ENCODE measurements at places on chromosomes 12 and 14. TPM values are rescaled to one million over a fixed set of nuclear protein-coding genes. Genes with fewer than 3 reads are reported as not detected.

Gene CD163
- polyA plus RNA-seq: 17.3 TPM

Gene SLC10A1
- not detected for polyA plus RNA-seq

Gene SLC2A13
- 1.9 TPM for polyA plus RNA-seq

Gene CDH24
- polyA plus RNA-seq: 2.8 TPM

Gene ZFP36L1
- polyA plus RNA-seq: 21.2 TPM

Gene BDKRB1
- polyA plus RNA-seq: 0.08 TPM

Gene C12orf54
- not detected for polyA plus RNA-seq

- H3K4me3 ChIP-seq: peak overlapping the region; percentile 25
- no peaks in the 10 kb centered on the region for H3K36me3 ChIP-seq
- DNase-seq: peak; percentile 67
- H3K27ac ChIP-seq: peak overlapping the region; percentile 62
Observed at GRCh38 chr14:105060751-105061427, 4.3 kb downstream of the GPR132 start.

GRCh38 chr12:111578276-111578970 is 20.7 kb downstream of the ATXN2 start:
- no peak for DNase-seq
- H3K4me1 ChIP-seq: peaks cover 16% of the 10 kb centered on the region
- no peaks in the 10 kb centered on the region for H3K27me3 ChIP-seq
- no peak overlapping the region for H3K4me3 ChIP-seq
- H3K27ac ChIP-seq: no peak overlapping the region
- H3K36me3 ChIP-seq: peaks cover 6% of the 10 kb centered on the region

- H3K4me3 ChIP-seq: no peak overlapping the region
- peaks cover 17% of the 10 kb centered on the region for H3K4me1 ChIP-seq
- no peak overlapping the region for H3K27ac ChIP-seq
- no peaks in the 10 kb centered on the region for H3K27me3 ChIP-seq
Observed at GRCh38 chr12:106282457-106283097, 20.0 kb upstream of the TCP11L2 start.

DNA sequence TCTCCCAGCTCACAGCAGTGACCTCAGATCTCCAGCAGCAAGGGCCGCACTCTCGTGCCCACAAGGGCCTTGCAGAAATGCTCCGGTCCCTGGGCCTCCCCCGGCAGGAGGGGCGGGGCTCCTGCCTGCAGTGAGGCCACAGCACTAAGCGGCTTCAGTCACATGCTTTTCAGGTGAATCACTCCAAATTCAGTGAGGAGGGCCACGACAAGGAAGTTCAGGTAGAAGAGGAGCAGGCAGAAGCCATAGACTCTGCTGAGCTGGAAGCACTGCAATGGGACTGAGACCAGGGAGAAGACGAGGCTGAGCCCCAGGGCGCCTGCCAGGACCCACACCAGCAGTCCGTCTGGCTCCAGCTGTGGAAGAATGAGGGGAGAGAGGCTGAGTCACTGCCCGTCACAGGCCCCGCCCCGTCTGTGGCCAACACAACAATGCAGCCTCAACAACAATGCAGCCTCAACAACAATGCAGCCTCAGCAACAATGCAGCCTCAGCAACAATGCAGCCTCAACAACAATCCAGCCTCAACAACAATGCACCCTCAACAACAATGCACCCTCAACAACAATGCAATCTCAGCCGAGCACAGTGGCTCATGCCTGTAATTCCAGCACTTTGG is 35.2 kb downstream of the SLC8B1 start:
- H3K36me3 ChIP-seq: no peaks in the 10 kb centered on the region
- no peak overlapping the region for H3K4me3 ChIP-seq
- peak overlapping the region; percentile 77 for H3K27ac ChIP-seq

DNA sequence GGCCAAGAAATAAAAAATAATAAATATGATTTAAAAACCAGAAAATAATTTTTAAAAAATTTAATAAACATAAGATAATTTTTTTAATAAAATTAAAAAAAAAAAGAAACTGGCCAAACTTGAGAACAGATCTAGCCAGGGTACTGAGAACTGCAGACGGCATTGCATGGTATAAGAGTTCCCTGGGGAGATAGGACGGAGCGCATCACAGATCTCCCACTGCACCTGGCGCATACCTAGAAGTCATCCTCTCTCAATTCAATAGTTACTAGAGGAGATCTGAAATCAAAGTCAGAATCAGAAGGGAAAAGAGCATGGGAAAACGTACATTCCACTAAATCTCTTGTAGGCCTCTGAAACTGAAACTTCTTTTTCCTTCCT is 58.9 kb upstream of the BCL2L14 start:
- H3K36me3 ChIP-seq: no peaks in the 10 kb centered on the region
- H3K4me3 ChIP-seq: no peak overlapping the region
- H3K27ac ChIP-seq: no peak overlapping the region
- no peak for DNase-seq
- peaks cover 9% of the 10 kb centered on the region for H3K4me1 ChIP-seq

DNA sequence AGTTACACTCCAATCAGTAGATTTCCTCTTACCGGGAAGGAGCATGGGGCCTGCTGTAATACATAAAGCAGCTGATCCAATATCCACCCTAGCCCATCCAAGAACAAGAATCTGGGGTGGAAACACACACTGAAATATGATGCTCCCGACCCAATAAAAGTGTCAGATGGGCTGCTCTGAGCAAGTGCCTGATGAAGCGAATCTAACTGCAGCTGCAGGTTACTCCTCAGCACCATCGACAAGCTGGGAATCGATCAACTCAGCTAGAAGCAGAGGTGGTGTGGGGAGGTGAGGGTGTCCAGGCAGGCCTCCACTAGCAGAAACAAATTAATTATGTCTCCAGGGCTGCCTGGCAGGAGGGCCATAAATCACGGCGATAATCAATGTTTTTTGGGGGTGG is 64.0 kb upstream of the WSCD2 start:
- no peak overlapping the region for H3K4me3 ChIP-seq
- no peak for DNase-seq
- H3K27ac ChIP-seq: no peak overlapping the region
- H3K36me3 ChIP-seq: no peaks in the 10 kb centered on the region
- no peaks in the 10 kb centered on the region for H3K4me1 ChIP-seq

- no peaks in the 10 kb centered on the region for H3K27me3 ChIP-seq
- H3K4me1 ChIP-seq: no peaks in the 10 kb centered on the region
- H3K4me3 ChIP-seq: no peak overlapping the region
- no peak overlapping the region for H3K27ac ChIP-seq
- DNase-seq: no peak
Observed at GRCh38 chr12:125089083-125089482, 23.8 kb downstream of the AACS start.

GRCh38 chr12:111437816-111438454 is 32.2 kb downstream of the SH2B3 start:
- peak overlapping the region; percentile 94 for H3K27ac ChIP-seq
- DNase-seq: peak; percentile 64
- no peak overlapping the region for H3K4me3 ChIP-seq
- no peaks in the 10 kb centered on the region for H3K36me3 ChIP-seq
- H3K27me3 ChIP-seq: no peaks in the 10 kb centered on the region

DNA sequence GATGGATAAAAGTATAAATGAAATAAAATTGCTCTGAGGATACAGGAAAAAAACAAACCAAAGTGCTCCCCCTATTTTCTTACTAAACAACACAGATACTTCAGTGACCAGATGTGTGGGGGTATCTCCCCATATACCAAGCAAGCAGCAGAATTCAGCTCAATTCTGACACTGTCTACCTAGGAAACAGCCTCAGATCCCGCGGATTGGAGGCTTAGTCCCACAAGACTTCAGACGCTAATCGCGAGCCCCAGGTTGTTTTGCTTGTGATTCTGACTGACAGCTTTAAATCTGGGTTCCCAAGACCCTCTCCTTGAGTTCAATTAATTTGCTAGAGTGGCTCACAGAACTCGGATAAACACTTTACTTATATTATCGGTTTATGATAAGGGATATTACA is 17.3 kb downstream of the NFKBIA start:
- DNase-seq: no peak
- no peak overlapping the region for H3K4me3 ChIP-seq
- H3K36me3 ChIP-seq: no peaks in the 10 kb centered on the region
- H3K4me1 ChIP-seq: peaks cover 24% of the 10 kb centered on the region
- H3K27me3 ChIP-seq: no peaks in the 10 kb centered on the region

GRCh38 chr14:78417532-78417931 is 247.4 kb downstream of the NRXN3 start:
- H3K4me3 ChIP-seq: no peak overlapping the region
- H3K36me3 ChIP-seq: no peaks in the 10 kb centered on the region
- H3K27ac ChIP-seq: no peak overlapping the region
- H3K4me1 ChIP-seq: no peaks in the 10 kb centered on the region
- DNase-seq: no peak

- peaks cover 19% of the 10 kb centered on the region for H3K36me3 ChIP-seq
- DNase-seq: peak; percentile 86
- H3K4me3 ChIP-seq: peak overlapping the region; percentile 19
- H3K4me1 ChIP-seq: peaks cover 16% of the 10 kb centered on the region
- H3K27me3 ChIP-seq: no peaks in the 10 kb centered on the region
Observed at GRCh38 chr12:6827437-6827911, 733 bp upstream of the P3H3 start.
